ENCODE measurements at places on chromosomes 2 and 18.
A peak's percentile ranks its signal among the peaks of the same experiment; 100 is the strongest.

GRCh38 chr2:71604726-71605120 is 151.4 kb downstream of the DYSF start:
- no peak for DNase-seq

- DNase-seq = no peak
These were observed 258.0 kb downstream of the DOK6 start for GRCh38 chr18:69658685-69659084.

- DNase-seq = no peak
These were observed 1.2 kb upstream of the SELENOI start for GRCh38 chr2:26344581-26345282.

GRCh38 chr2:229159405-229159804 is 111.7 kb downstream of the PID1 start:
- no peak for DNase-seq

- DNase-seq = no peak
These were observed 512.7 kb downstream of the CMPK2 start for GRCh38 chr2:6352906-6353515.

- DNase-seq = no peak
These were observed 182.7 kb upstream of the LHCGR start for GRCh38 chr2:48938231-48938630.

DNA sequence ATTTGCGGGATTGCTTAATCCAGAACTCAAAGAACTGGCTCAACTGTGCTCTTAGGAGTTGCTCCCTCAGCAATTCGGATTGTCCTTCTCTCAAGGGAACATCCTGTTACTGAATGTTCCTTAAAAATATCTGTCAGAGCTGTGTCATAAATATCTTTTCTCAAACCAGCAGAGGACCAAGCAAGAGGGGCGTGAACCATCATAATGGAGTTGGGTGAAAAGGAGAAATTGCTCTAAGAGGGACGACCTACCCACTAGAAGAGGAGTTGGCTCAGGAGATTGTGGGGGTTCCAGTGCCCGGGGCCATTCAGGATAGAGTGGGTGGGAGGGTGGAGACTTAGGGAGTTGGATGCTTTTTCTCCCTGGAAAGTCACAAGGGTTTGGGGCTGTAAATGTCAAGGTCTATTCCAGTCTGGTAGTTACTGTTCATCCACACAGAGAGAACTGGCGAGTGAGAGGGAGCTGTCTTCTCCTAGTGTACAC is 59.5 kb downstream of the MERTK start:
- DNase-seq = no peak

- no peak for DNase-seq
These were observed 10.4 kb upstream of the METTL21A start for GRCh38 chr2:207635468-207636200.

- DNase-seq = no peak
These were observed 928.8 kb downstream of the CNTNAP5 start for GRCh38 chr2:124953921-124954320.

GRCh38 chr18:24003903-24004640 is 10.5 kb upstream of the TTC39C start:
- no peak for DNase-seq

DNA sequence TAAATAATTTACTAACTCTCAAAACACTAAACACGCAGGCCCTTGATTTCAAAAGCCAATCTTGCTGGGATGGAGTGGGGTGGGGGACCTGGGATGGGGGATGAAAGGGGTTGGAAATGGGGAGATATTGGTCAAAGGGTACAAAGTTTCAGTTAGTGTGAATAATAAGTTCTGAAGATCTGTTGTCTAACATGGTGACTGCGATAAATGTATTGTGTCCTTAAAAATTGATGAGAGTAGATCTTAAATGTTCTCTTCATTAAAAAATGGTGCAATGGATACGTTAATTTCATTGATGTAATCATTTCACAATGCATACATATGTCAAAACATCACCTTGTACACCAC is 505 bp upstream of the ACYP2 start:
- DNase-seq = no peak

DNA sequence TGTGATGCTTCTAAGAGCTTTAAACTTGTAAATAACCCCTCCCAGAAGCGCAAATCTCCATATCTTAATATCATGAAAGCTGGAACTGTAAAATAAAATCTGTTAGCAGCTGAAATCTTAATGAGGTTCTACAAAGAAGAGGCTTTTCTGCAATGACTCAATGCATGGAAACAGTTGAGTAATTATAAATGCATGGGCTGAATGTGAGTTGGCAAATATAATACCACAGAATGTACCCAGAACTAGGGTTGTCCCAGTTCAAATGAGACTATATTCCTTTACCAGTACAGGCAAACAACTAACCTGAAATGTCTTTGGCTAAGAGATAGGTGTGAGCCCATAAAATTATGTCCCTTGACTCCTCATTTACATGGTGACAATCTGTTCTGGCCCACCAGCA is 52.9 kb downstream of the SATB2 start:
- DNase-seq = no peak

- DNase-seq = peak; percentile 92
These were observed 16.6 kb upstream of the PCBP1 start for GRCh38 chr2:70070542-70071268.

DNA sequence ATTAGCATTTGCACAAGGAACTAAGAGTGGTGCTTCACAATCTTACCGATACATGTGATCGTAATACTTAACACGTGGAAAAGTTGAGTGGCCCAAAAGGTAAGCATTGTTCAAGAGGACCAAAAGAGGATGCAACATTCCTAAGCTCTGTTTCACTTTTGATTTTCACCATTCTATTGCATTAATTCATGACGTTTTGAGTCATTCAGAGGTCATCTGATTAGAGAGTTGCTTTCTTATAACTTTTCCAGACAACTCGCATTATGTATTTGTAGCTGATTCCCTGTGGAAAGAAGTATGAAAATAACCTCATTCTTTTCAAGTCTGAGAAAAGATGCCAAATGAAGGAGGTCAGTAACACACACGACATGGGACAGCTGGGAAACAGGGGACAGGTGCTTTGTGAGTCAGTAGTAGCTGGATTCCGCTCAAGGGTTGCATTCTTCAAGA is 344.4 kb downstream of the RND3 start:
- no peak for DNase-seq

GRCh38 chr2:62151306-62151638 is 44.6 kb upstream of the B3GNT2 start:
- DNase-seq = no peak

- no peak for DNase-seq
These were observed 131.2 kb downstream of the THADA start for GRCh38 chr2:43464590-43464989.

- DNase-seq = peak; percentile 43
These were observed 16.7 kb upstream of the DUSP2 start for GRCh38 chr2:96161898-96162297.

GRCh38 chr18:70047931-70048603 is 100.4 kb upstream of the CD226 start:
- no peak for DNase-seq

DNA sequence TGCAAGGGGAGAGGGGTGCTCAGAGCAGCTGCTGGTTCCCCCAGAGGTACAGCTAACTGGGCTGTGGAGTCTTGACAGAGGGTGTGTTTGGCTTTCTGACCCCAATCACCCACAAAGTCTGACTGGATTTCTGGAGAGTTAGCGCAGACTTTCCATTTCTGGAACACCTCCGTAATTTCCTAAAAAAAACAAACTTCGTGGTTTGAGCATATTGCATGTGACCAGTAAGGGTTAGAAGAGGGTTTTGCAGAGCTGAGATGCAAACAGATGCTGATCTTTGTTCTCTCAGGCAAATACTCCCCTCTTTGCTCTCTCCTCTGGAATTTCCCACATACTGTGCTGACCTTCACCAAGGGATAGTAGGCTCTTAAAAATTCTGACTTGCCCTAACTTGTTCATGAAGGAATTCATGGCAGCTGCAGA is 44.5 kb upstream of the TMEM247 start:
- no peak for DNase-seq

GRCh38 chr2:182581196-182581935 is 134.7 kb upstream of the DNAJC10 start:
- DNase-seq = no peak

DNA sequence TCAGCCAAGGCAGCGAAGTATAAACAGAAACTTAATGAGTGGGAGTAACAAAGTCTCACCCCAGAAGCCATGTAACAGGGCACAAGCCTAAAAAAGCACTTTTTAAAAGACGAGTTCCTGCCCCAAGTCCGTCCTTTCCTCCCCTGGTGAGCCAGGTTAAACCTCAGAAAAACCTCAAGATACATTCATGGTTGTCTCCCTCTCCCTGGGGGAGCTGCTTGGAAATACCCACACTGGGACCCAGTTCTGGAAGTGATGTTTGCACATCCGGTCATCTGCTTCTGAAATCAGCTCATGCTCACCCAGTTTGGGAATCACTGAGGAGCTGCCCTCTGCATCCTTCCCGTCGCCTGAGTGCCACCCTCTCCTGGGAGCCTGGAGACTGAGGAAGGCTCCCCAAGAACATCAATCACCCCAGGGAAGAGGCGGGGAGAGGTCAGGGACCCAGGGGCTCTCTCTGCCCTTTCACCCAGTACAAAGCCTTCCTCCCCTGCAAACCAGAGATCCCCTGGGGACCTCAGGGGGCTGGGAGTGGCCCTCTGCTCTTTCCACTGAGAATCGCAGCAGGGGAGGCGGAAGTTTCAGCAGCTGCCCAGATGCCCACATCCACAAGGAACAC is 150.6 kb upstream of the AGAP1 start:
- no peak for DNase-seq

GRCh38 chr2:108491848-108492247 is 42.4 kb upstream of the LIMS1 start:
- DNase-seq = no peak

- no peak for DNase-seq
These were observed 86.9 kb upstream of the SERPINE2 start for GRCh38 chr2:224126003-224126402.

- DNase-seq = no peak
These were observed 311.6 kb upstream of the REV1 start for GRCh38 chr2:99801327-99801901.

DNA sequence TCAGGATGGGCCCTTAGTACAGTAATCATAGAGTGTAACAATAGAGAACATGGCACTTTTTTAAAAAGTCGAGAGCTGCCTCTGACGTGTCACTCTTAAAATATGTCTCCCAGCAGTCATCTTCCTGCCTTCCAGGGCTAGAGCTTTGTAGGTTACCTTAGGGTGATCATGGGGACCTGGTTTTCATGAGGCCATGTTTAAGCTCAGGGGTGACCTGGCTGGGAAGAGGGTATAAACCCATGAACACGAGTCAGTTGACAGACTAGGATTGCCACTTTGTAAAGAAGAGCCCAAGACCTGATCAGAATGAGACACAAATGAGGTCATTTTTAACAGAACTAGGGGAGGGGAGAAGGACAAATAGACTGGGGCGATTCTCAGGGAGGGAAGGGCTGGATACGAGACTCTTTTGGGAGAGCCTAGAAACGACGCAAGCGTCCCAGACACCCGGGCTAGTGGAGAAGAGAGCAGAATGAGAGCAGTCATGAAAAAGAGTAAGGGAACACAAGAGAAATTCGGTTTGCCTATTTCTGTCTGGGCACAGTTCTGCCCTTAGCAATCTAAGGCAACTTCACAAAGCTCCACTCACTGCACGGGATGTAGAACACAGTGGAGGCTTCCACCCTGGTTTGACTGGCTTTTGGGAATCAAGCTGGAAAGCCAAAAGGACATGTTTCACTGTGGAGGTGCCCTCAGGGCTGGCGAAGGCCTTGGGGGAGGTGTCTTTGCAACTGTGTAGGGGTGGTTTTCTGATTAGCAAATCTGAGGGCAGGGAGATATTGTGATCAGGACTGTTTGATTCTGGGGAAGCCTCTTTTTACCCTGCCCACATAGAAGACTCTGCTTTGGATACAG is 1.8 kb upstream of the RAB31 start:
- no peak for DNase-seq

- no peak for DNase-seq
These were observed 90.0 kb upstream of the ALPP start for GRCh38 chr2:232288489-232289030.

GRCh38 chr2:141728142-141728541 is 402.7 kb downstream of the LRP1B start:
- no peak for DNase-seq

- no peak for DNase-seq
These were observed 9.0 kb upstream of the YWHAQ start for GRCh38 chr2:9639740-9640343.

DNA sequence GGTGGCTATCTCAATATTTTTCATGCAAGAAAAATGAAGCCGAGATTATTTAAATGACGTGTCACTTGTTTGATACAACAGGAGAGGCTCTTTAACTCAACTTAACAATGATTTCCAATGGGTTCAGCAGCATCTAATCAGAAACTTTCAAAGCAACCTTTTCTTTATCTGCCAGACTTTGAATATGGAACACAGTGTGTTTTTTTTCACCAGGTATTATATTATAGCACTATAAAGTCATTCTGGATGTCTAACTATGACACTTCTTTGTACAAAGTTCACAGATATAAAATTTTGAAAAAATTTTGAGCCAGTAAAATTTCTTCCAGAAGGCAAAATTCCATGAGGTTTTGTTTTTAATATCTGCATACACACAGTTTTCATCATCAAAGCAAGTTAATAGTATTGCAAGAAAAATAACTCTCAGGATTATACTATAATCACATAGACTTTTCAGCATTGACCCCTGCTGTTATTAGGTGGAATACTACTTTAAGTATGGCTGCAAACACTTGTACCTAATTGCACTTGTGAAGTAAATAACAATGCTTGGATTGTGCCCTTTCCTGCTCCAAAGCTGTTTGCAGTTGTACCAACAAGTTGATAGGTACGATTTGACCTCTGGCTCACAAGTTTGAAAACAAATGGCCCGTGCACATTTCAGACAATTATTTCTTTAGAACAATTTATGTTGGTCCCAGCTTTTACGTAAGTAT is 44.0 kb upstream of the DSG1 start:
- DNase-seq = no peak

DNA sequence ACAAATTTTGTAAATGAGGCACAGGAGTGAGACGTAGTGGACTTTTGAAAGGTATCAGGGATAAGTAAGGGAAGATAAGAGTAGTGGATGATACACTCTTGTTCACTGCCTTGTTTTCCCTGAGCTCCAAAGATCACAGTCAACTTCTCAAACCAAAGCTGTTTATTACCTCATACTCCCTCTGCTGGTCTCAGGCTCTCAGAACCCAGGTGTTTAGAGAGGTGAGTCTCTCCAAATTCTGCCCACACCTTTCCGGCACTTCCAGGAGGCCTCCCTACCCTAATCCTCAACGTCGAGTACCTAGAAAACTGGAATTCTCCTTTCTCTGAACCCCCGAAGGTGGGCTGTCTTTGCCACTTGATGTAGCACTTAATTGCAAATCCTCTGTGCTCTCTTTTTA is 621.1 kb downstream of the BCL11A start:
- DNase-seq = peak; percentile 7

GRCh38 chr2:18625563-18625962 is 36.2 kb upstream of the NT5C1B start:
- DNase-seq = no peak

DNA sequence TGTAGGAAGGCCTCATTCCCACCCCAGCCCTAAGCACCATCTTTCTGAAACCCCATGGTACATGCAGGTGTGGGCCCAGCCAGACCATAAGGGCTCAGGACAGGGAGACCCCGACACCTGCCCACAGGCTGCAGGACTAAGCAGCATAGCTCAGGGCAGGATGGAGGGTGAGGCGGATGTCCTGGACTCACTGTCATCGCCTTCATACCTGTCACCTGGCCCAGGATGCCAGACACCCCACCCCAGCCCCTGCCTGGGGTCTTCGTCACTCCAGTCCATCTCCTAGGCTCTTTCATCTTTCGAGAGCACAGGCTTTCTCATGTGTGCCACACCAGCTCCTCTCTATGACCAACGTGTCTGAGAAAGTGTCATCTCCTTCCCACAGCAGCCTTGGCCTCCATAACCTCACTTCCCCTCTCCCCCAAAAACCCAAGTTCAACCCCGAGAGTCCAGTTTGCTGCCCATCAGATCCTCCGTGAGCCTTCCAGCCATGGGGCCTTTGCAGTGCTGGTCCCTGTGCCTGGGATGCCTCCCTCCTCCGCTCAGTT is 71.5 kb downstream of the EMX1 start:
- no peak for DNase-seq

All from NAMALWA (cell line).